ENCODE measurements at places on chromosomes 2 and 18.

DNA sequence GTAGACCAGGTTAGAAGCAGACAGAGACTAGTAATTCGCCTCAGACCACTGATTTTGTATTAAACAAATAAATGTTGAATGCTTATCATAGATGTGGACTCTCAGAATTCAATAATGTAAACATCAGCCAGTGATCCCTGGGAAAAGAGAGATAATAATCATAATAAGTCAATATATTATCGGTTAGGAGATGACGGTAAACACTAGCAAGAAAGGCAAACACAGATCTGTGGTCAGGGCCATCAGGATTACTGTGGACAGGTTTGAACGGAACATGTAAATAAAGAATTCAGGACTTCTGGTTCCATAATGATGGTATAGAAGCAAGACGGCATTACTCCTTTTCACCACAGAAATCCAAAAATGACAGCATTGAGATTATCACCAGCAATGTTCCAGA is 861.6 kb downstream of the CBLN2 start:
- no peak for DNase-seq

GRCh38 chr2:196696423-196697079 is 57.0 kb downstream of the CCDC150 start:
- DNase-seq = no peak

- DNase-seq = no peak
Measured at GRCh38 chr2:206250041-206250897, 24.2 kb upstream of the ZDBF2 start.

DNA sequence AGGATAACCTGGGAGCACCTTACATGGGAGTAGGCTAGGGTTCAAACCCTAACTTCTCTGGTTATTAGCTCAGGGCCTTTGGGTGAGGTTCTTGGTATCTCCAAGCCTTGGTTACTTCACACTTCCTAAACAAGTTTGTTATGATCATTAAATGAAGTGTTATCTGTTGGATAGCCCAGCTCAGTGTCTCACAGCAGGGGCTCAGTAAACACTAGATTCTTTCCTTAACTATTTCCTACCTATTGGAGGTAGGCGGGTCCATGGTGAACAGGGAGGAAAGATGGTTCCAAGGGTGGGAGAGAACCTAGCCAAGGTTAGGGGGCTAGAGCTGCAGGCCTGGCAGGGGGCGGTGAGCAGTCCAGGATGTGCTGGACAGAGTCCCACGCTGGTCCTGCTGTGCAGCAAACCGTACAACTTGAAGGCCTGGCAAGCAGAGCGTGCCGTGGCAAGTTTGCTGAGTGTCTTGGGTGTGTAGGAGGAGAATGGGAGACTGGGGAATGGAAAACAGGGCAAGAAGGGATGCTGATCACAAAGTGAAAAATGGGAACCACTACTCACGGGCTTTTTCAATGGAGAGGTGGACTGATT is 259.1 kb downstream of the PRKCE start:
- no peak for DNase-seq

DNA sequence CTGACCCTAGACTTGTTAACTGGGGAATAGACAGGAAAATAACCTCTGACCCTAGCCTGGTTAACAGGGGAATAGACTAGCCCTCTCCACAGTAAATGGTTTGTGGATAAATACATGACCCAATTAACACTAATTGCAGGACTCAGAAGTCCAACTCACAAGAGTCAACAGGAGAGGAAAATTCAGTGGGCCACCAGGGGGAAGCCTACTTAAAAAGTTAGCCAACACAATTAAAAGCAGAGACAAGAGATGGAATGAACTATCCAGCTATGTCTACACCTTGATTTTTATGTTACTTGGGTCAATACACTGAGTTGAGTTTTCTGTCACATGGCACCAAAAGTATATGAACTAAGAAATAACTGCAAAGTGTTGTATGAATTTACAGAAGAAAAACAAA is 158.8 kb upstream of the SLC39A10 start:
- DNase-seq = no peak

DNA sequence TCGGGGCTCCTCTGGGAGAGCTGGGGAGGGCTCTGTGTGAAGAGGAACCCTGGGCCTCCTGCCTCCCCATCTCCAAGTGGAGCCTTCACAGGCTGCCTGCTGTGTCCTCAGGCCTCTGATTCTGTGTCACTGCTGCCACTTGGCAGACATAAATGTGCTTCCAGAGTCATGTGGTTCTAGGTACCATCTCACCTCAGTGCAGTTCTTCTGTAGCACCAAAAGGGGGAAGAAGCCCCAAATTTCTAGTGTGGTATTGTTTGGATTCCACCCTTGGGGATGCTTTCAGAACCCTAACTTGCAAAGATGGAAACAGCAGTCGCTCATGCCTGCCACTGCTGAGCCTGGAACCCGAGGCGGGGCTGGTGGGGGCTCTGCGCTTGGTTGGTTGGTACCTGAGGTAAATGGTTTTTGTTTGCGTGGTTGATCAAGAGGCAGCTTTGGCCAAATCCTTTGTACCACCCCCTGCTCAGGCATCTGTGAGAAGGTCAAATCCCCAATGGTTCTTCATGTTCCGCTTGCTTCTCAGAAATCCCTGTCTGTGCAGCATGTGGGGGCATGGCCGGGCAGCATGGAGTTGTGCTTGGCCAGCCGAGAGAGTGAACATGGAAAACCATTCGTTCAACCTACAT is 27.5 kb downstream of the COA5 start:
- no peak for DNase-seq

- DNase-seq = no peak
Measured at GRCh38 chr18:35683021-35683420, 101.5 kb downstream of the GALNT1 start.

GRCh38 chr2:207658156-207658555 is 33.0 kb upstream of the METTL21A start:
- DNase-seq = no peak

GRCh38 chr2:121599963-121600651 is 49.2 kb downstream of the CLASP1 start:
- DNase-seq = no peak

GRCh38 chr2:902584-902983 is 48.1 kb upstream of the SNTG2 start:
- no peak for DNase-seq

- no peak for DNase-seq
Measured at GRCh38 chr2:197677056-197677455, 1.7 kb upstream of the RFTN2 start.

- DNase-seq = no peak
Measured at GRCh38 chr2:56473524-56473923, 289.7 kb downstream of the CCDC85A start.

- DNase-seq = no peak
Measured at GRCh38 chr2:239027391-239028252, 179.7 kb downstream of the TWIST2 start.

DNA sequence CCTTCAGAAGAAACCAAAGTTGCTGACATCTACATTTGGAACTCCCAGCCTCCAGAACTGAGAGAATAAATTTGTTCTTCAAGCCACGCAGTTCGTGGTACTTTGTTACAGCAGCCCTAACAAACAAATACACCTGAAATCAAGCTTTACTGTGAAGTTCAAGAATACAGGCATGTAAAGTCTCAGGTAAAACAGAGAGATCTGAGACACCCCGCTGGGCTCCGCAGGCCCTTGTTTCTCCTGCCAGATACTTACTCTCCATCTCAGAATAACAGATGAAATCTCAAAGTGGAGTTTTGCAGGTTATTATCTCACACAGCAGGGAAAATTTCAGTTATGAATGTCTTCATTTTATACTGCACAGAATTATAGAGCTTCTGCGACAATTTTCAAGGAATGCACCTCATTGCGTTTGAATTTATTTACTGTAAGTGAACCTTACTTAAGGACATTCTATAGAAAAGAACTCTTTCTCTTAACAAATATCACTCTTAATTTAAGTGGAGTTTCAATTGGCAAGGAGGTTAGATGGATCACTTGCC is 492.4 kb upstream of the LRATD1 start:
- no peak for DNase-seq

DNA sequence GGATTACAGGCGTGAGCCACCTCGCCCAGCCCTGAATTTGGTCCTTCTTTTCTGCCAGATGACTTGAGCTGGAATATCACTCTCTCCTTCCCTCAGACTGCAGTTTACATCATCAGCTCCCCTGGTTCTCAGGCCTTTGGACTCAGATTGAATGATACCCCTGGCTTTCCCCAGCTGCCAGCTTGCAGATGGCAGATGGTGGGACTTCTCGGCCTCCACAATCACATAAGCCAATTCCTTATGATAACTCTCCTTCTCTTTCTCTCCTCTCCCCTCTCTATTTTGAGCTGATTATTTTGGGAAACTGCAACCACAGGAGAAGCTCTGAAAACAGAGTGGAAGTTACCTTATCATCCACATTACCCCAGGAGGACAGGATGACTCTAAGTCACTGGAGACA is 33.4 kb upstream of the ATP8B1 start:
- no peak for DNase-seq

GRCh38 chr18:10463741-10464140 is 9.3 kb downstream of the APCDD1 start:
- no peak for DNase-seq

DNA sequence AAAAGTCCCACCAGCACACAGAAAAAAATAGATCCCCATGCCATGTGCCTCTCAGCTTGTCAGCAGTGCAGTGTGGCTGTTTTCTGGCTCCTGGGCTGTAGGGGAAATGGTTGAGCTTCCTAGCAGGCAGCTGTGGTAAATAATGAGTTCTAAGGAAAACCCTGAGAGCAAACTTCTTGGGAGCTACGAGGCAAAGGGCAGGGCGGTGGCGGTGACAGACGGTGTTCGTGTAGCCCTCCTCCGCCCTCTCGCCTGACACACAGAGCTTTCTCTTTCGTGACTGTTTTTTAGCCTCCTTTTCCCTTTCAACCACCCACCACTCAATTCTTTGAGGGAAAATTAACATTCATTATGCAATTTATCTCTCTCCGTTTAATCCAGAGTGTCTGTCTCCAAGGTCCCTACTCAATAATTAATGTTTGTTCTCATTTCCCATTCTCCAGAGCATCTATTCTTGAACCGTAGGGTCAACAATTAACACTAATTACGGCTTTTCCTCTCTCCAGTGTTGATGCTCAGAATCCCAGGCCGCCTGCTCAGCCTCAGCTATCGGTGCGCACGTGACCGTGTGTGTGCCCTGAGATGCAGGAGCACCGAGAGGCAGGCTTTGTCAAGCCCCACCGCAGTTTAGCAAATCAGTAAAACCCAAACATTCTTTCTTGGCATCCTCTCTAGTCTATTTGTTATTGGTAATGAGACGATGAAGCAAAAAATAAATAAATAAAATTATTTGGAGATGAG is 50.1 kb downstream of the KIAA2012 start:
- DNase-seq = no peak
